ENCODE measurements at places on chromosomes 16 and 17. TPM values are rescaled to one million over a fixed set of nuclear protein-coding genes. Genes with fewer than 3 reads are reported as not detected.
A peak's percentile ranks its signal among the peaks of the same experiment; 100 is the strongest.

The SDR42E1 gene
- total RNA-seq, result not detected

The ADAD2 gene
- total RNA-seq, result not detected

DNA sequence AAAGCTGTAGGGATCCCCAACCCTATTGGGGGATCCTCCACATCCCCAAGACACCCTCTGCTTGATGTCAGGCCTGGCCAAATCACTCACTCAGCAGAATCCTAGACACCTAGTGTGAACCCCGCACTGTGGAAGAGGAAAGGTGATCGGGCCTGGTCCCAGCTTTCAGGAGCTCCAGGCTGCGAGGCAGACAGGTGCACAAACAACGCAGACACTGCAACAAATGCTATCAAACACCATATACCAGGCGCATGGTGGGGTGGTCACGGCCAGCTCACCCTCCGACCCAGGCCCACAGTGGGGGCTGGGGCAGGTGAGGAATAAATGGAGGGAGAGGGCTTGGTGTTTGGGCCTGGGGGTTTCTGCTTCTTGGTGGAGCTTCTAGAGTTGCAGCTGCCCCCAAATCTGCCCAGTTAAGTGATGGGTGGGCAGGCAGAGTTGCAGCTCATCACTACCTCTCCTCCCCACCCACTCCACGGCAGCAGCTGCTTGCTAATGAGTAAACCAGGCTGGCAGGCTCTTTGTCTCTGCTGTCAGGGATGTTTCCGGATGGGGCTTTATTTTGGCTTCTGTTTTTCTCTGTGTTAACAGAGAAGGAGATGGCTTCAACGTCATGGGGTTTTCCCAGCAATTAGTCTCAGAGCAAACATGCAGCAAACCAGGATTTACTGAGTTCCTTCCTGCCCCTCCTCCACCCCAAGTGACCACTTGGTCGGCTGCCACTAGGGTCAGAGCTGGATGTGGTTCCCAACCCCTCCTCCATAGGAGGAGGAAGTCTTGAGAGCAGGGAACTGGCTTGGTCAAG, 46.6 kb downstream of the PECAM1 start:
- DNase-seq, result peak; percentile 36

- DNase-seq, result no peak
Observed at GRCh38 chr17:61235001-61235826, 164.4 kb upstream of the TBX2 start.

GRCh38 chr17:66576473-66576872, 258.4 kb upstream of the CACNG5 start:
- DNase-seq, result no peak

DNA sequence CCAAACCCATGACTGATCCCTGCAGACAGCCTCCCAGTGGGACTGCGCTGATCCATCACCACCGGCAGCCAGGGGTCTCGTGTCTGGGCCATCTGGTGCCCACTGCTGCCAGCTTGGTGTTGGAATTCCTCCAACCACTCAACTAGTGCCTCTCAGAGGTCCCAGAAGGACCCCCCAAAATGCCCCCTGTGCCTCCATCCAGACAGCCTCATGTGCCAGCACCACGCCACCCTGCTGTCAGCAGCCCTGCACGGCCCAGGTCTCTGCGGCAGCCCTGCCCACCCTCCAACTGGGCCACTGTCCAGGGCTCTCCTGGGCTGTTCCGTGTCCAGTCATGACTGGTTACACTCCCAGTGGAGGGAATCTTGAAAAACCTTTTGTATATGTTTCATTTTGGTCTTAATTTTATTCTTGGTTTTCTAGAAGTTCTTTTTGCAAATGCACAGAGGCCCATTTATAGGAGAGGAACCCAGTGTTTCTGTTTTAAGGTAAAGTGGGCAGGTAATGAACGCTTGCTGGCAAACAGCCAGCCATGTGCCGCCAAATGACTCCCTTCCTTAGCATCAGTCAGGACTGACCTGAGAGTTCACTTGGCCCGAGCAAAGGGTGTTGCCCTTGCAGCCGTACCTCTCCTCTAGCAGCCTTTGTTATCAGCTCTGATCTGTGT, 34.6 kb downstream of the GRIN2C start:
- no peak for DNase-seq

- no peak for DNase-seq
Observed at GRCh38 chr16:4659363-4660353, 33.7 kb upstream of the NUDT16L1 start.

DNA sequence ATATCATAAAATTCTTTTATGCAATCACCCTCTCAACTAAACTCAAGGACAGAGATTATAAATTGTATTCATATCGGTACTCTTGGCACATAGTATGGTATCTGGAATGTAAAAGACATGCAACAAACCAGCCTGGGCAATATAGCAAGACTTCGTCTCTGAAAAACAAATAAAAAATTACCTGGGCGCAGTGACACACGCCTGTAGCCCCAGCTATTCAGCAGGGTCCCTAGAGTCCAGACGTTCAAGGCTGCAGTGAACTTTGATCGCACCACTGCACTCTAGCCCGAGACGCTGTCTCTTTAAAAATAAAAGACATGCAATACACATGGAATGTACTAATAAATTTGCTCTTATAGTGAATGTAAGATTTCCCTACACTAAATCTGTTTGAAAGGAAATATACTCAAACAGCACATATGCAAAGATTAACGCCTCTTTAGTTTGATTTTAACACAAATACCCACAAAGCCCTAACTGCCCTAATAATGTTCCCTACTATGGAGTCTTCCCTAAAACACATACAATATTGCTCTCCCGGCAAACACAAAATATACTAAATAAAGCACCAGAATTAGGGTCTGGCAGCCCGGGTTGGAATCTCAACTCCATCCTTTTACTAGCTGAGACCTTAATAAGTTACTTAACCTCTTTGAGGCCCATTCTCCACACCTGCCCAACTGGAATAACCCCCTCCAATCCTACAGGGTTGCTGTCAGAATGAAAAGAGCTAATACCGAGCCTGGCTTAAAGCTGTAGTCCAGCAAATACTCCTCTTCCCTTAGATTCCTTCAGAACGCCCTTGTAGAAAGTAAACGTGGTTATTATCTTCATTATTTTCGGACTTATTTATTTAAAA, 1.2 kb downstream of the ABCA5 start:
- no peak for DNase-seq

The NUPR1 gene
- 0.16 TPM for total RNA-seq

DNA sequence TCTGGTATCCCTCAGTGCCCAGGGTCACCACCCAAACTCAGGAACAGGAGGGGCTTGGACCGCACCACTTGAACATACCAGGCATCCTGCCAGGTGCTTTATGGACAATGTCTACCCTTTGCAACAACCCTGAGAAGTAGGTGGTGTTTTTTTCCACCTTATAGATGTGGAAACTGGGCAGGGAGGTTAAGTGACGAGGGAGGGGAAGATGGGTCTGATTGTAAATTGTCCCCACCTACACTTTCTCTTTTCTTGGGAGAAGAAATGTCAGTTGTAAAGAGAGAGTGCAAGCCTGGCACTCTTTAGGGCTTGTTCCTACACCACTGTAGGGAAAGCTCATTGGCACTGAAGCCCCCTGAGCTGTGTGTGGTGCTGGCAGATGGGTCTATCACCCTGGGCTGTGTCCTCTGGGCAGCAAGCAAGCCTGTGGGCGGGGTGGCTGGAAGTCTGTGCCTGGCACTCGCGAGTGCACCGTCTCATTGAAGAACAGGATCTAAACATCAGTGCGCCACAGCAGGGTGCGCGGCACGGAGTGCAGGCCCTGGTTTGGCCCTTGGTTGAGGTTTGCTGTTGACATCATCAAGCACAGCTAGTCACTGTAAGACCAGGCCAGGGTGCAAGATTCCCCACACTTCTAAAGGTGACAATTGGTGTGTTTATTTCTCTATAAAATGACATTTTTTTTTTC, 15.1 kb downstream of the NOD2 start:
- DNase-seq, result no peak

DNA sequence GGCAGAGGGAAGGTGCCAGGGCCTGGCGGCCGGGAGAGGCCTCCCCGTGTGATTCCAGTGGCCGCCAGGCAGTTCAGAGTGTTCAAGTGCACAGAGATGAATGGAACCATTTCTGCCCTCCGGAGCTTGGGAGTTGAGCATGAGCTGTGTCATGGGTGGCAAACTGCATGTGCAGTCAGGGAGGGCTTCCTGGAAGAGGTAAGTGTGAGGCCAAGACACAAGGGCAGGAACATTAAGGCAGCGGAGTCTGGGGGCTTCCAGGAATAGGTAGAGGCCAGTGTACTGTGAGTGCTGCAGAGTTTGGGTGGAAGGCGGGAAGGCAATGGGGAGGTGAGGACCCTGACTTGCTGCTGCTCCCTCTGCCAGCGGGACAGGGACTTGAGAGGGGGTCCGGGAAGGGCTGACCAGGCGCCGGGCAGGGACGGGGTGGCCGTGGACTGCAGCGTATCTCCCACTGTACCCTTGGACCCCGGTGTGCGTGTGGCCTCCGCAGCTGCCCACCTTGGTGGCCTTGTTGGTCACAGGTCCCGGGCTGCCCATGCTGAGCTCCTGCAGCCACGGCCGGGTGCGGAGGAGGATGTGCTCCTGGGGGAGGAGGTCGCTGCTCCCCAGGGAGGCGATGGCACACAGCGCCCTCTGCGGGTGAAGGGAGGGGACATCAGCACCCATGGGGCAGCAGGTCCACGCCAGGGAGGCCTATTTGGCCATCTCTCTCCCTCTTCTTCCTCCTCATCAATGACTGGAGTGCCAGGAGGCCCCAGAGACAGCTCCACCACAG, 7.5 kb upstream of the CEP131 start:
- no peak for DNase-seq

DNA sequence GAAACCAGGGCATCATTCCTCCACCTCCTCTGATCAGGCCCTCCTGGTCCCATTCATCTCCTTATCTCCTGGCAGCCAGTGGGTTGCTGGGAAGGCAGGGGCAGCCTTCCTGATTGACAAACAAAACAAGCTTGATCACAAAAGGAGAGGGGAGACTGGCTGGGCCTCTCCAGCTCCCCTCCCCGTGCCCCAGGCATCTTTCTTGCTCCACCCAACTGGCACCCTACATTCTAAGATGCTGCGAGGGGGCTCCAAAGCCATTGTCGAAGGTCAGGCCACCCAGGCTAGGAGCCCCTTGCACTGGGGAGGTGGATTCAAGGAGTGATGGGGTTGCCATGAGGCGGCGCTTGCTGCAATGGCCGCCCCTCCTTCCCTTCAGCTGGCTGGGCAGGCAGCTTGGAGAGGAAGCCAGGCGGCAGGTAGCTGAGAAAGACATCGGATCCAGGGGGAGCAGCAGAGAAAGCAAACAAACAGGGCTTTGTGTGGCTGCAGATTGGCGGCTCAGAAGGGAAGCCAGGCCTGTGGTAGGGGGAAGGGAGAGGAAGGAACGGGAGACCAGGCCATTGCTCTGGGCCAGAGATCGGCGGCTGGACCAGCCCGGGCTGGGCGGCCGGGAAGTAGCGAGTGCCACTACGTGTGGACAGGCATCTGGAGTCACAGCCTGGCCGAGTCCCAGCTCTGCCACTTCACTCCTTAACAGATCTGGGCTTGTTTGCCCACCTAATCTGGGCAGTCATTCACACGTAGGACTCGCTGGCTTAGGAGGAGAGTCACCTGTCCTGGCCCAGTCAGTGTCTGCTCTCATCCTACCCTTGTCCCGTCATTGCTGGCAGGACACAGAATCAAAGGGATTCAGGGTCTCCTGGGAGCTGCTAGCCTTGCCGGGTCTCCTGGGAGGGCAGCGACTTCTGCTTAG, 12.3 kb downstream of the RAI1 start:
- peak; percentile 46 for DNase-seq

- no peak for DNase-seq
Observed at GRCh38 chr16:59356709-59357108, 622.6 kb upstream of the GOT2 start.

The LGALS9B gene
- not detected for total RNA-seq

The TPSG1 gene
- not detected for total RNA-seq

GRCh38 chr16:51159296-51159695, 8.2 kb upstream of the SALL1 start:
- no peak for DNase-seq

DNA sequence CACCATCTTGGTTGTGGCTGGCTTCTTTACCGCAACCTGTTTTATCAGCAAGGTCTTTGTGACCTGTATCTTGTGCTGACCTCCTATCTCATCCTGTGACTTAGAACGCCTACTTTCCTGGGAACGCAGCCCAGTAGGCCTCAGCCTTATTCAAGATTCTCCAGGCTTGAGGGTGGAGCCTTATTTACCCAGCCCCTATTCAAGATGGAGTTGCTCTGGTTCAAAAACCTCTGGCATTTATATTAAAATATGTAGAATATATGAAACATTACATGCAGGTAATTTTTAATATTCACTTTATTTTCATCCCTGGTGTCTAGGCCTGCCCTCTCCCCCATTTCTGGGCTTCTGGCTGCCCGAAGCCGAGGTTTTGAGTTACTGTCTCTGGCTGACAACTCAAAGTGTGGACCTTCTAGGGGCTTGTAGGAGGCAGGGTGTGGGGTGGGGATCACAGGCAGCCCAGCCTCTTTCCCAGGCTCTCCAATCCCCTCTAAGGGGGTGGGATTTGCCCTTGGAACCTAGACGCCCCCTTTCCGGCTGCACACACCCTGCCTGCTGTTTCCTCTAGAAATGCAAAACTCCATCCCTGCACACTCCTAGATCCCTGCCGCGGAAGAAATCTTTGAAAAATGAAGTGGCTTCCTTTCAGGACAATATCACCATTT, 152.0 kb downstream of the KCNJ12 start:
- DNase-seq, result no peak

DNA sequence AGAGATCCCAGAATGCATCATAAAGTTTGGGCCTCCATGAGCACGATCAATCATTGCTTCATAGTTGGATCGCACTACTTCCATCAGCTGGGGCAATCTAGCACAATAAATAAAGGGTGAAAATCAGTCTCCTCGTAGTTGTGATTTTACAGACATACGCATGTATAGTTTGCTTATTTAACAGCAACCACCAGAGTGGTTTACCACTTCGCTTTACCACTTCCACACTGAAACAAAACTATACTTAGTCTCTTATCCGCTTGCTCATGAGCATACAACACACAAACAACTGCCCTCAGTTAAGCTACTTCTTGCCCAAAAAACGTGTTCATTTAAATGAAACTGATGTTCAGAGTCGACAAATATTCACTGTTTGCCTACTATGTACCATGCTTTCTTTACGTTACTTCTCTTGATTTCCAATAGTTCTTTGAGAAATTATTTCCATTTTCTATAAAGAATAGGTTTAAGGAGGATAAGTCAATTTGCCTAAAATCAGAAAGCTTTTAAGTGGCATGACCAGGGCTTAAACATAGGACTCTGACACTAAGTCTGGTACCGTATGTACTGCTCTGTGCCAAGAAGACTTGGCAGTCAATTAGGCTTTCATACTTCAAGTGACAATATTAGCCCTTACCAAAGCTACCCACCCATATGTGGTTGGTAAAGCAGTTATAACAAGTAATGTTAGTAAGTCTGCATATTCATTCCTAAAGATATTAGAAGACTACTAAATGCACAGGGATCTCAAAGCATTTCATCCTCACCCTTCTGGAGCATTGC, 22.0 kb downstream of the SETD6 start:
- no peak for DNase-seq
